GM04503 (cell line): ENCODE measurements at places on chromosomes 4 and X.

DNA sequence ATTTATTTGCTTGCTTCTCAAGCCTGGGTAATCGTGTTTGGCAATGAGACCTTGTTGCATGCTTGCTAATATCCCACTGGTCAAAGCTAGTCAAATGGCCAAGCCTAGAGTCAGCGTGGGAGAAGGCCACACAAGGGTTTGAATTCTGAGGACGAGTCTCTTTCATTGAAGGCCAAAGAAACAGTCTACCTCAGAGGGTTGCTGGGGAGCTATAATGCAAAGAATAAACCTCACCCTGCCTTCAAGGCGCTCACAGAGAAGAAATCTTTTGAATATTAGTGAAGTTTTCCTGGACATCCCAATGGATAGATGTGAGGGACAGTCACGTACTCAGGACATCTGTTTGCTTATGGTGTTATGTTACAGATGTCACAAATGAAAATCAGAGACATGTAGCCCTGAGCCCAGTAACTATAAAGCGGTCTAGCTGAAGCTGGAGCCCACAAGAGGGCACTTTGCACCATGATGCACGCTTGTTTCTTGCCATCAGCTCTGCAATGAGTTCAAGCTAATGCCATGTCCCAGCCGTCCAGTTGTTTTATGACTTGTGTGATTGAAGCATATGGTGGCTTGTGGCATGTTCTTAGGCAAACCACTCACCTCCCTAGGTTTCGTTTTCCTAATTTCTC lies 1.1 kb upstream of the TLR3 start:
- DNase-seq: no peak

DNA sequence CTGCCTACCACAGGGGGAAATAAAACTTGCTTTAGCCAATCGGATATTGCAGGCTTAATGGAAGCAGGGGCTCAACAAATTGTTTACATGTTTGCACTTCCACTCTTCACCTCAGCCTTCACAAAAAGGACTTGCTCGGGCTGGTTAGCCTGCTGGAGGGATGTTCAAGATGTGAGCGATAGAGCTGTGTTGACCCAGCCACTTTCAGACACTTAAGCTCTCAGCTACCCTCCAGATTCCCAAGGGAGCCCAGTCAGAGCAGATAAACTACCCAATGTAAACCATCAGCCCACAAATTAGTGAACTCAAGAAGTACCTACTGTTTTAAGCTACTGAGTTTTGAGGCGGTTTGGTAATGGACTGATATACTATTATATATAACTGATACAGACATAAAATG lies 508.4 kb upstream of the FTHL17 start:
- no peak for DNase-seq

DNA sequence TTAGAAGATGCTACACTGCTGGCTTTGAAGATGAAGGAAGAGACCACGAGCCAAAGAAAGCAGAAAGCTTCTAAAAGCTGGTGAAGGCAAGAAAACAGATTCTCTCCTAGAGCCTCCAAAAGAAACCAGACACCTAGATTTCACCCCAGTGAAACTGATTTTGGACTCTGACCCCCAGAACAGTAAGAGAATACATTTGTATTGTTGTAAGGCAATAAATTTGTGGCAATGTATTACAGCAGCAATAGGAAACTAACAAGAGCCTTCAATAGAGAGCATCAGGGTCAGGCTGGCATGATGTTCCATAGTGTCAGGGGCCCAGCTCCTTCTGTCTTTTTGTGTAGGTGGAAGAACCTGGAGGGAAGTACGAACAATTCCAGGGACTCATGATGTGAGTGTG lies 6.0 kb upstream of the TEC start:
- DNase-seq: no peak

DNA sequence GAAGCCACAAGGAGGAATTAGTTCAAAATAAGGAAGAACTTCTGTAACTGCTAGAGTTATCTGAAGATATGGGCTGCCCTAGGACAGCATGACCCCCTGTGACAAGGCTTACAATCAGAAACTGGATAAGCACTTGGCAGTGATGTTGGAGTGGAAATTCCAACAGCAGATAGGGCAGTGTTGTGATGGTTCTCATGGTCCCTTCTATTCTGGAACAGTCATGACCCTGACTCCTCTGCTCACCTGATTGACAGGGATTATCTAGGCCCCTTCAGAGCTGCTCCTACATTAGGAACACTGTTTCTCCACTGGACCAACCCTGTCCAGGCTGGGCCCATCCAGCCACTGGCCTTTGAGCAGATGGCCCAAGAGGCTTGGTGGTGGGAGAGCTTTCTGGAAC lies 17.9 kb downstream of the NALF2 start:
- DNase-seq: no peak

- DNase-seq: no peak
These were observed 51.3 kb upstream of the NPNT start for GRCh38 chr4:105843941-105844340.

DNA sequence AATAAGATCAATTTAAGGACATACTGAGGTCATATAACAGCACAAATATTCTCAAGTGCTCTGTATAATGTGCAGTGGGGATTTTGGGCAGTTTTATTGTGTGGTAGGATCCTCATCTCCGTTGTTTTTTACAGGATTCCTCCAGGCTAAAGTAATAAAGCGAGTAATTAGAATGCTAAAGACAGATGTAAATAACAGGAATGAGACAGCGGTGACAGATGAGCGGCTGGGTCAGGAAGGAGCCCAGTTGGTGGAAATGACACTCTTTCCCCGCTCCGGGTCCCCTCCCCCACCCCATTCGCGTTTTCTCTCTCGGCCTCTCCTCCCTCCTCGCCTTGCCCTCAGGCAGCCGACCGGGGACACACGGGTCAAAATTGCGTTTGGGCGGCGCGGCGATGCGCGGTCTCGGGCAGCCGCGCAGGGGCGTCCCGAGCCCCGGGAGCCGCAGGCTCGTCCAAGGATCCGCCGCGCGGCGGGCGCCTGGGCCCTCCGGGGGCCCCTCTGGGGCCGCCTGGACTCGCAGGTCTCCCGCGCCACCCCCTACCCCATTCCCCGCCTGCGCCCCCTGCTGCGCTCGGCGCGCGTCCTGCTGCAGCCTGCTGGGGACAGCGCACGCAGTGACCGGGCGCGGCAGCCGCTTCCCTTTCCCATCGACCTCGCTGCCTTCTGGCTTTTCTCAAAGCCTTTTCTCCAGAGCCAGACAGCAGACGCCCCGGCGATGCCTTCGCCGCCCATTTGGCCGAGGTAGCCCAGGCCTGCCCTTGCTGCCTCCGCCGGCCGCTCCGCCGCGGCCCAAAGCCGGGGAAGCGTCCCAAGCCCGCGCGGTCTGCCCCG lies 16.2 kb downstream of the POU4F2 start:
- no peak for DNase-seq
